ENCODE measurements at places on chromosomes 3 and 15.

DNA sequence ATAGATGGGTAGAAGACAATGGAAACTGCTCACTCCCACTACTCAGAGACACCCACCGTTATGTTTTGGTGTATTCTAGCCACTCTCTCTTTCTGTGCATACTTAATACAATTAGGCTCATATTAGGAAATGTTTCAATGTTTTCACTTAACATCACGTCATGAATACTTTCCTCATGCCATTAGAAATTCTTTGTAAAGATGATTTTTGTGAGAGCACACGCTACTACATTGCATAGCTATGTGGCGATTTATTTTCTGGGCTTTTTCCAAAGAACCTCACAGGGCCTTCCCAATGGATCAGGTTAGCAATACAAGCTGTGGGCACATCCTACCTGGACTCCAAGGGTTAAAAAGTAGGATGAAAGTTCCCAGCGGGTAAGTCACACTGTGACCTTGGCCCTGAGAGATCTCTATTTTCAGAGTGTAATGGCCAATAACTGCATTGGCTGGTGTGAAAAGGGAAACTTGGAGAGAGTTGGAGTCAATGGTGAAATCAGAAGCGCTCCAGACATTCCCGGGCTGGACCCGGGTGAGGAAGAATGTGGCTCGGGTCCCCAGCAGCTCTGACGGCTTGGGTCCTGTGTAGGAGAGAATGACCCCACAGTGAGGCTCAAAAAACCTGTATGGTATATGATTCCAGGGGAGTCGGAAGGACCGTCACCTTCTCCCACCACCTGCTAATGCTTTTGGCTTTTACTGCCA is 25.8 kb upstream of the TGM5 start:
- no peak for DNase-seq

DNA sequence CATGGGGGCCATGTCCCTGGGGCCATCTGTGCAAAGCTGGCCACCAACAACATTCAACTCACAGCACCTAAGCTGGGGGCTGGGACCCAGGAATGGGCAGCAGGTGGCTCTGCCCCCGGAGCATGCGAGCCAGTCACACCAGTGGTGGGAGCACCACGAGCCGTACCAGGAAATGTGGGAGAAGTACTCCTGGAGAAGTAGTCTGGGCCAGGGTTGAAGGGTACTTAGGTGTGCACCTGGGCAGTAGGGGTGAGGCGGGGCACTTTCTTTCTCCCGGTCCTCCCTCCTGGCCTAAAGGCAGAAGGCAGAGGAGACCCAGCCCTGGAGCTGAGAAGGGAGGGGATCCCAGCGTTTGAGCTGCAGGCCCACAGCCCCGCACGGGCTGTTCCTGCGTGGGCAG is 94.2 kb downstream of the PLXNA1 start:
- no peak for DNase-seq

DNA sequence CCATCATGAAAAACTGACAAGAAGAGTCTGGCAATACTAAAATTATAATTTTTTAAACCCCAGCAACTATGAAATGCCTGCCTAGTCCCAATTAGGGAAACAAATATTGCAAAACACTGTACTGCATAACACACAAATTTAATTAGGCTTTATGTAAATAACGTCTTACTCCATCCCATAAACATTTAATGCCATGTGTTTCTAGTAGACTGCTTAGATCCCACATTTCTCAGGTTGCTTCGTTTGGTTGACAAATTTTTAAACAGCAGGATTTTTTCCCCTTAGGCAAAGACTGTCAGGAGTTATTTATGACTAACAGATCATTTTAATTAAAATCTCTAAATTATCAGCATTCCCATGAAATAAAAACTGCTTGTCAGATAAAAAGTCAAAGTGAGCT is 29.9 kb downstream of the EIF2AK4 start:
- no peak for DNase-seq

GRCh38 chr3:151796105-151796680 is 17.7 kb upstream of the AADAC start:
- DNase-seq: no peak

DNA sequence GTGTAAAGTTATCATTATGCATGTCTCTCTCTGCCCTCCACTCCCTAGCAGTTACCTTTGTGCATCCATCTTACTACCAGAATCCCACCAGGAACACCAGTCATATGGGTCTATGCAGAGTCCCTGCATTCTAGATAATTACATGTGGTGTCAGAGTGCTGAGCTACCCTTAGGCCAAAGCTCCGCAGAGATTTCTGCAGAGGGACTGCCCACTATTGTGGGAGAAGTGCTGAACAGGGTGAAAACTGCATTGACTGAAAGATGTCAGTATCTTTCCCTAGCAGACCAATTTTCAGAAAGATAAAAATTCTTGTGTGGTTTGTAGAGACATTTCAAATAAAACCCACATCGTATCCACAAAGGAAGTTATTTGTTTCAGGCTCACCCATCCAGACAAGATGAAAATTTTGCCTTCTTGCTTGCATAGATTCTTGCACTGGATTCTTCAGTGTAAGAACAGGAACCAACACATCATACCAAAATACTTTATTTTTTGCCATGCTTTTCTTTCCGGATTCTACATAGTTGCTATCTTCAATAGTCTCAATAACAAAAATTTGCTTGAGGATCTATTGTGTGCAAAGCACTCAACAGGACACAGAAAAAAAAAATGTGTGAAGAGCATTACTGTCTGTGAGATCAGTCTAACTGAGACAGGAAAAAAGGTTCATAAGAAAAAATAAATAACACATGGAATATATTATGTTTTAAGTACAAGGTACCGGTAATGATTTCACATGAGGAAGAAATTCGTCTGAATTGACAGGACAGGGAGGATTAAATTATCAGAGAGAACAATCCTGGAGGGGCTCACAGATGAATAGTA is 32.0 kb upstream of the CCDC80 start:
- no peak for DNase-seq

DNA sequence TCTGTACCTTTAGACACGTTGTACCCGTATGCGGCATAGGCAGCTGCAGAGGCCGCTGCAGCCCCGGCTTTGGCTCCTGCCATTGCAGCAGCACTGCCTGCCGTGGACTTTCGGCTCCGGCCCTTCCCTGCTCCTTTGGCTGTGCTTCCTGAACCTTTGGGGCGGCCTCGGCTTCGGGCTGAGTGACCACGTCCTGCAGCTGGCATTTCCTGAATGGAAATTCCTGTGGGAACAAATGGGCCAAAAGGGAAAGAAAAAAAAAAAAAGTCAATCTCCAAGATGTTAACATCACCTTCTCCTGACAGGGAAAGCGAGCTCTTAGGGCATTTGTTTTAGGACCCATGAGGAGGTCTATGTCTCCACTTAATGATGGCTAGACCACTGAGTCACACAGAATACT is 29.6 kb downstream of the CHAC1 start:
- no peak for DNase-seq

DNA sequence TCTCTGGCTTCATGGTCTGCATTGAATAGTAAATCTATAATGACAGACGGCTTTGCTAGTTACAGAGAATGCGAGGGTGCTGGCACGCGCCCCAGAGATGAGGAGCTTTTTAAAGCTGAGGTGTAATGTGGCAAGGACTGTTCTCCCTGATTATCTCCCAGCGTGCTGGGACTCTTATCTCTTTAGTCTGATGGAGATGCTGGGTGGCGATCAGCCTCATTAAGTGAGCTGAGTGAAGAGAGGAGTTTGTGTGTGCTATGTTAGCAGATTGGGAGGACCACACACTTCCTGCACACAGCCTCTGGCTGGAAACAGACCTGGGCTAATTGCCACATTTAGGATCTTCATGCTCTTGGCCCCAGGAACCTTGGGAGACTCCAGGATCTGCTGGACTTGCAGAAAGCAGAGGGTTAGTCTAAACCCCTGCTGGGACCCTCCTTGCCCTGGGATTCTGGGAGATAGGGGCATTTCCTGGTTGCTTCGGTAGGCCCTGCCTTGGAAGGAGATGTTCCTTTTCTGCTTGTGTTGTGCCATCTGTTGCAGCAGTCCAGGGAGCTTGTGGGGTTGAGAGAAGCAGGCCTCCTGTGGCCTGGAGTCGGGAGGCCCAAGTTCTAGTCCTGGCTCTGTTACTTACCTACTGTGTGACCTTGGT is 15.0 kb downstream of the PDIA5 start:
- DNase-seq: no peak

DNA sequence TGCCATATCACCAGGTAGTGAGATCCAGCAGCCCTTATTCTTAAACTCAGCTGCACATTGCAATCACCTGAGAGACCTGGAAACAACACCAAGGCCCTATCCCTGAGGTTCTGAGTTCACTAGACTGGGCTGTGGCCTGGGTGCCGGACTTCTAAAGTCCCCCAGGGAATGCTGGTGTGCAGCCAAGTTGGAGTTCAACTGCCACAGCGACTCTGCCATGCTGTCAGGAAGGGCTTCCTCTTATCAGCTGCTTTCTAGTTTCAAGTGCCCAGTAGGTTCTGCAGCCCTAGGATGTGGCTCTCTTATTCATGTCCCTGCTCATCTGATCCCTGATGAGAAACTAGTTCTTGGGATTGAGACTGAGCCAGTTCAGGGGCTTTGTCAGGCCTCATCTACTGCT is 47.8 kb downstream of the ACAA1 start:
- DNase-seq: no peak
